ENCODE measurements at places on chromosomes 5 and 9.

- no peak for DNase-seq
Observed at GRCh38 chr9:438961-439768, 224.5 kb downstream of the DOCK8 start.

DNA sequence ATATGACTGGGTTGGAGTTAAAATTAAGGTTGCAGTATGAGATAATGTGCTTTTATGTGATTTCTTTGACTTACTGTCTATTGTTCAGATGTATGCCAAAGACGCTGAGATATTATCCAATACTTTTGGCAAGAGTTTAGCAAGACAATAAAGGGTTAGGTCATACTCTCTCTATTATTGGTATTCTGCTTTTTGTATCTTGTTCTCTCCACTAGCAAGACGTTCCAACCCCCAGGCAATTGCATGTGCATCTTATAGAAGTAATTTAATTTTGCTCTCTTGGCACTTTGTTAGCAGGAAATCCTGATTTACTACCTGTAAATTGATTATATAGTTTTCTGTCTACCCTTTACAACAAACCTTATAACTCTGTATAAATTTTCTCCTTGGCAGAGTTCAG lies 1093.6 kb downstream of the CDH9 start:
- DNase-seq: no peak

GRCh38 chr5:124176692-124177091 lies 569.7 kb downstream of the ZNF608 start:
- DNase-seq: no peak

DNA sequence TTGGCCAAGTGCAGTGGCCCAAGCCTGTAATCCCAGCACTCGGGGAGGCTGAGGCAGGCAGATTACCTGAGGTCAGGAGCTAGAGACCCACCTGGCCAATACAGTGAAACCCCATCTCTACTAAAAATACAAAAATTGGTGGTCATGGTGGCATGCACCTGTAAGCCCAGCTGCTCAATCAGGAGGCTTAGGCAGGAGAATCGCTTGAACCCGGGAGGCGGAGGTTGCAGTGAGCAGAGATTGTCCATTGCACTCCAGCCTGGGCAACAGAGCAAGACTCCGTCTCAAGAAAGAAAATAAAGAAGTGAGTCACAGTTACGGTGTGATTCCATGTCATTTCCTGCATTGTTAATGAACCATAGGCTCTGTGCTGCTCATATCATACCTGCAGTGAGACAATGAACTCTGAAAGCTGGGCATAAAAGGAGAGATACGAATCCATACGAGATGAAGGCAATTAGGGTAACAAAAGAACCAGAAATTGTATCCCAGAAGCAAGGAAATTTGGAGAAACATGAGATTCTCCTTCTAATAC lies 44.6 kb downstream of the TIMD4 start:
- DNase-seq: no peak

DNA sequence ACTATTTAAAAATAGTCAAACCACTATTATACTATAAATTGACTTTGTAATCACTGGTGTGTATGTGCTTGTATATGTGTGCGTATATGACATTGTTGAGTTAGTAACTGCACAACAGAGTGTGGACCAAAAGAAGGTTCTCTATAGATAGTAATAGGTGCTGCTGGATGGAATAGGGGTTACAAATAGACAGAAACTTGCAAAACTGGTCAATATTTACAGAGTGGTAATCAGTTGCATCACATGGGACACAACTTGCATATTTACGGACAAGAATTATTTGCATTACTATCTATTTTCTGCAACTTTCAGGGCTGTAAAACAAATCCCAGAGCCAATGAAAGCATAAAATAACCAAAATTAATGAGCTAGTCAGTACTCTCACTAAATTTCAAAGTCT lies 42.4 kb downstream of the TNFSF8 start:
- DNase-seq: no peak

GRCh38 chr9:13033959-13034693 lies 245.4 kb downstream of the MPDZ start:
- no peak for DNase-seq

GRCh38 chr5:81534441-81534840 lies 140.5 kb upstream of the ACOT12 start:
- DNase-seq: no peak

- no peak for DNase-seq
Observed at GRCh38 chr5:18420711-18421110, 786.5 kb downstream of the TAF11L14 start.

- no peak for DNase-seq
Observed at GRCh38 chr9:3177936-3178335, 334.0 kb upstream of the PUM3 start.

DNA sequence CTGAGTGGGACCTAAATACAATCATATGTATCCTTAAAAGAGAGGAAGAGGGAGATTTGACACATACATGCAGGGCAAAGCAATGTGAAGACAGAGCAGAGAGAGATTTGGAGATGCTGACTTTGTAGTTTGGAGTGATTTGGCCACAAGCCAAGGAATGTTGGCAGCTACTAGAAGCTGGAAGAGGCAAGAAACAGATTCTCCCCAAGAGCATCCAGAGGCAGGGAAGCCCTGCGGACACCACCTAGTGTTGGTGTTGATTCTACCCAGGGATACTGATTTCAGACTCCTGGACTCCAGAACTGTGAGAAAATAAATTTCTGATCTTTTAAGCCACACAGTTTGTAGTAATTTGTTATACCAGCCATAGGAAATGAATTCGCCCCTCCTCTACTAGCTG lies 64.9 kb upstream of the OSMR start:
- DNase-seq: no peak

- DNase-seq: no peak
Observed at GRCh38 chr9:137006116-137007003, 10.0 kb upstream of the CLIC3 start.

GRCh38 chr5:36366883-36367282 lies 65.2 kb upstream of the RANBP3L start:
- DNase-seq: no peak

DNA sequence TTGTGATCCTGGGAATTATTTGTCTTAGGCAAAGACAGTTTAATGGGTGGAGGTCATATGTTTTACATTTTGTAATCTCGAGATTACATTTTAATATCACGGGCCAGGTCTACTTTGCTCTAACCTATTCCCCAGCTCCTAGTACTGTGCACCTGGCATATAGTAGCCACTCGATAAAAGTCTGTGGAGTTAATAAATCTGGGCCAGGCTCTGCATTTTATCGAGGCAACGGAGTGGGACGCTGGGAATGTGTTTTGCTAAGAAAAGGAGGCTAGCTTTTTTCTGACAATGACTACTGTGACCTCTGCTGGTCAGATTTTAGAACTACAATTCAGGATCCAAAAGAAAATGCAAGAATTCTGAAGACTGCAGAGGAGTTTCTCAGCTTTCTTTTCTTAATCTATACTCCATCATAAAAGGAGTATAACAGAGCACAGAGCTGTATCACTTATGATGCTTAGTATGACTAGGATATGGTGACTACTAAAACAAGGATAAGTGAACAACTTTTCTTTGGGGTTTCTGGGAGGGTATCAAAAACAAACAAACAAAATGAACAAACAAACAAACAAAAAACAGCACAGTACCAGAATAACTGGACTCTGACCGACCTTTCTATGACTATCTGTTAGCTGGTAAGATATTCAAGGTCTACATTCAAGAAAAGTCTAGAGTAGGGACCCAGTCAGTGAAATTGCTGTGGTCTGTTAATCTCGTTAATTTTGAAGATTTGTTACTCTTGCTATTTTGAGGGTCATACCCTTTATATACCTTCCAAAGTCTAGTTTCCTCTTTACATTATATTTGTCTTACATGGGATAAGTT lies 46.1 kb upstream of the CER1 start:
- DNase-seq: peak; percentile 20
